AG09309 (cell line): ENCODE measurements at places on chromosomes 6 and 20.

GRCh38 chr20:63829603-63829944 is 1.5 kb downstream of the ZBTB46 start:
- no peak for DNase-seq

- DNase-seq = no peak
Measured at GRCh38 chr6:126010040-126010439, 23.7 kb downstream of the TRMT11 start.

- no peak for DNase-seq
Measured at GRCh38 chr6:81561071-81561564, 191.4 kb downstream of the TENT5A start.

DNA sequence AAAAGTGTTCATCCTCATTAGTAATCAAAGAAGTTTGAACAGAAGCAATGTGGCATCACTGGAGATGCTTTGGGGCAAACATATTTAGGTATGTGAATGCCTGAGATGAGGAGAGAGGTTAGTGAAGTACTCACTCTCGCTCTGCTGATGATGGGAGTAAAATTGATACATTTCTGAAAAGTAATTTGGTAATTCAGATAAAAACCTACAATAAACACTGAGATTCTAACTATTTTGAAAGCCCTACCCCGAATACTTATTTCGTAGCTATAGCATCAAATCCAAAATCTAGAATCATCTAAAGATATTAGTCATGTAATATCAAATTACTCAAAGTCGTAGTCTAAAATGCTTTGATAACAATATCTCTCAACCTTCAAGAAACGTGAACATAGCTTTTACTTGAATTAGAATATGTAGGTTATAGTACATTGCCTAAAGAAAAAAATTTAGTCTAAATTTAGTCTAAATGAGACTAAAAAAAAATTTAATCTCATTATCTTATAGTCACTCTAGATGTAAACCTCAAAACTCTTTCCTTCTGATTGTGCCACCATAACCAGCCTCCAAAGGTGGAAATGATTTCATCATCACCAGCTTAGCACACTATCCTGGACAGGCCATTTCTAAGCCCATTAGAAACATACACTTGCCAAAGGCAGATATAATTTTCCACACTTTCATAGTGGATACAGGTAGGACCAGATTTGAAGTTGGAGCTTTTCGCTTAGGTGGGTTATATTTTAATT is 232.5 kb upstream of the TAB2 start:
- DNase-seq = no peak

GRCh38 chr6:132592855-132593254 is 3.3 kb upstream of the TAAR5 start:
- no peak for DNase-seq

GRCh38 chr20:51624157-51624731 is 81.7 kb upstream of the NFATC2 start:
- DNase-seq = no peak

GRCh38 chr6:28240471-28240870 is 11.6 kb downstream of the ZKSCAN4 start:
- no peak for DNase-seq

GRCh38 chr20:9597547-9597946 is 83.2 kb downstream of the LAMP5 start:
- DNase-seq = no peak

GRCh38 chr6:142642651-142643050 is 302.3 kb downstream of the HIVEP2 start:
- DNase-seq = no peak

GRCh38 chr6:111441678-111442243 is 41.3 kb downstream of the REV3L start:
- DNase-seq = no peak

DNA sequence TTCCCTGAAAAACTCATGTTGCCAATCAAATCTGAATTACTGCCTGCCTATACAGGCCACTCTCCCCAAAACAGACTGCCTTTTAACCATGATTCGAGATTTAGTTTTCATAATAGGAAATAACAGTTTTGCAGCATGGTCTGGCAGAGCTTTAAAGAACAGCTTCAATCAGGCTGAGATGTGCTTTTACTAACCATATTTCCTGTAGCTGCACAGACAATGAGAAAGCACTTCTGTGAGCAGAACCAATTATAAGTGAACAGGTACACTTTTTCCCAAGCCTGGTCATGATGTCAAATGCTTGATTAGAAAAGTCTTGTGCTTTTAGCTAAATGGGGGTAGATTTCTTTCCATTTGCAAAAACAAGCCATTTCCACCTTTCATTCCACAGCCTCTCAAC is 108.2 kb downstream of the THEMIS start:
- no peak for DNase-seq

GRCh38 chr20:51481341-51481914 is 61.1 kb downstream of the NFATC2 start:
- no peak for DNase-seq

- DNase-seq = no peak
Measured at GRCh38 chr6:138963531-138963930, 24.5 kb downstream of the REPS1 start.

- no peak for DNase-seq
Measured at GRCh38 chr6:150435832-150436231, 67.0 kb downstream of the IYD start.

DNA sequence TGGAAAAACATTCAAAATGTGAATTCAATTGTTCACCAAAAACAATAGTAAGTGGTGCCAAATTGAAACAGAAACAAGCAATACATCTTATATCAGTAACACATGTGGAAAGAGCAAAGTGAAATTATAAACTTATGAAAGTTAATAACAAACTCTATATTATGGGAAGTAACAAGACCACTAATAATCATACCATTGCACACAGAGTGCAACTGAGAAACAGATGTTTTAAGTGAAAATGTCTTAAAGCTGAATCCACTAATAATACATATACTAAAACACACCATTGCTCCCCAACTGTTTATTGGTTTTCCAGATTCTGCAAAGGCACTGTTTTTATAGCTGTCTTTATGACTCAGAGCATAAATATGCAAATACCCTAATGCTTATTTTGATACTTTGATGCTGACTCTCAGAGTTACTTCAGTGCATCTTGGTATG is 292.3 kb downstream of the RFPL4B start:
- DNase-seq = peak; percentile 76

GRCh38 chr6:157667211-157668008 is 155.6 kb upstream of the SNX9 start:
- DNase-seq = peak; percentile 89

DNA sequence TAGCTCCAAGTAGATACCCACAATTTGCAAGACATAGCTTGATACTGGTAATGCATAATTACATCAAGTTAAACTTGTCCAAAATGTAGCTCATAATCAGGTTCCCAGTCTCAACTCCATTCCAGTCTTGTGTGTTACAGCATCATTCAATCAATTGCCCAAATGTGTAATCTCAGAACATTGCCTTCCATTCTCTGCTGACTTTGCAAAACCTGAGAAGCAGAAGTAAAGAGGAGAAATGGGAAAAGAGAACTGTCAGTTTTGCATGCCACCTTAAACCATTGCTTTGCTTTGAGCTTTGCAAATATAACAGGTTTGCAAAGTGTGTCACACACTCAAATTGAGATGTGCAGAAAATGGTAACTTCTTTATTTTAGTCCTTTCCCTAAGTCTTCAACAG is 40.3 kb upstream of the CNKSR3 start:
- DNase-seq = no peak

DNA sequence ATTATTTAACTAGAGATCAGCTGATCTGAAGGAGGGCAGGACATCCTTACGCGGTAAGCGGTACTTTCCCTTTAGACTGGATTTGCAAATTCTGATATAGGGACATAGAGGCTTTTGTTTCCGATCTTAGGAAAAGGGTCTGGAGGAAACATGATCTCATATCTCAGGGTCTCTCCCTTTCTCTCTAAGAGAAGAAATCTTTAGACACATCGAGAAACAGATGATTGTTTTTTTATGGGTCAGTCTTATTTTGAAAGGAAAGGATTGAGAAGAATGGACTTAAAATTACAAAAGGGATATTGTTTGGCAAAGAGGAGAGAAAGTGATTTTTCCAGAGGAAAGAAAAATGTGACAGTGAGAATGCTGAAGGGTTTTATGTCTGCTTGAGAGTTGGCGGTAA is 83.9 kb upstream of the OGFRL1 start:
- DNase-seq = no peak

DNA sequence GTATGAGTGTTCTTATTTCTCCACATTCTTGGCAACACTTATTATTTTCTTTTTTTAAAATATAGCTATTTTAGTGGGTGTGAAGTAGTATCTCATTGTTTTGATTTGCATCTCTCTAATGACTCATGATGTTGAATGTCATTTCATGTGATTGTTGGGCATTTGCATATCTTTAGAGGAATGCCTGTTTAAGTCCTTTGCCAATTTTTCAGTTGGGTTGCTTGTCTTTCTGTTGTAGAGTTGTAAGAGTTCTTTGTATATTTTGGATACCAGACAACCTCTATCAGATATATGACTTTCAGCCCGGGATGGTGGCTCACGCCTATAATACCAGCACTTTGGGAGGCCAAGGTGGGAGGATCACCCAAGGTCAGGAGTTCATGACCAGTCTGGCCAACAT is 5.1 kb upstream of the POPDC3 start:
- no peak for DNase-seq

DNA sequence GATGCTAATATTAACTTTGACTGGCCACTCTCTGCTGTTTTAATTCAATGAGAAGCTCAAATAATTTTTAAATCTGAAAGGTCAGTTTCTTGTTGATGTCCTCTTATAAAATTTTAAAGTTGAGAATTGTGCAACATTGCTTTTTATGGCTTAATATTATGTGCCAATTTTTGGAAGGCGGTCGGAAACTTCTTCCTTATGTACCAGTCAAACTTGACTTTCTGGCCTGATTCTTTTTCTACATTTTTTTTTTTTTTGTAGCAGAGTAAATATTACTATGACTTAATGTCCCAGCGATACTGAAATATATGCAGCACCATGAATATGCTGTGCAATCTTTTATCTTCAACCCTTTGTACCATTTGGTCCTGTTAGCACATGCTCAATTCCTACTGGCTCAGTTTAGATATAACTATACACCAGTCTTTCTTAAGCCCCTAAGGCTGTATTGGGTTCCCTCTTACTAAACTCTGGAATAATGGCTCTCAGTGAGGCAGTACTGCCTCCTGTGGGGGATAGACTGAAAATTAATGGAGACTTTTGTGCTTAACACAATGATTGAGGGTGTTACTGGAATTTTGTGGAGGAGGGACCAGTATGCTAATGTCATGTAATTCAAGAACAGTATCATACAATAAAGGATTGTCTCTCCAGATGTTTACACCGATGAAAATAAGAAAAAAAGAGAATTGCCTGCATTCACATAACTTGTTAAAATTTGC is 156.4 kb upstream of the SYNCRIP start:
- DNase-seq = no peak

DNA sequence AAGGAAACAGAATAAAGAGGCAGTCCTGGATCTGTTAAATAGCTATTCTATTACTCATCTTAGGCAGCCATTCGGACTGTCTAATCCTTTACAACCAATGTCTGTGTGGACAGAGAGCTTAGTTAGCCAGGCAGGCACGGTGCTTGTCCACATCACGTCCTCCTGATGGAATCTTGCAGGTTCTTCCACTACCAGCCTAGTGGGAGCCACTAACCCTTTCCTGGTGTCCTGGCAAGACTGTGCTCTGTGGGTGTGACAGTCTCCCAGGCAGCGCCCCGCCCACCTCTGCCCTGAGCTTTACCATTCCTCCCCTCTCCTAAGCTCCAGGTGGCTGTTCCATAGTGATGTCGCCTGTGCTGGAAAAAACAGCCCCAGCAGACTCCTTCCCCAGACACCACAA is 78.3 kb upstream of the CLDN20 start:
- DNase-seq = no peak

DNA sequence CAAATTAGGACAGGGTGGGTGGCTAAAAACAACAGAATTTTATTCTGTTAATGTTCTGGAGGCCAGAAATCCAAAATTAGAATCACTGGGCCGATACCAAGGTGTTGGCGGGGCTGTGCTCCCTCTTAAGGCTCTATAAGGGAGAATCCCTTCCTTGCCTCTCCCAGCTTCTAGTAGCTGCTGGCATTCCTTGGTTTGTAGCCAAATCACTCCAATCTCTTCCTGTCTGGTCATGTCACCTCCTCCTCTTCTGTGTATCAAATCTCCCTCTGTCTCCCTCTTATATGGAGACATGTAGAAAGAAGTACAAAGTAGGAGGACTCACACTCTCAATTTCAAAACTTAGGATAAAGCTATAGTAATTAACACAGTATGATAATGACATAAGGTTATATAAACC is 102.9 kb upstream of the SIRPA start:
- DNase-seq = no peak
